ENCODE measurements at places on chromosomes 12 and 14. TPM values are rescaled to one million over a fixed set of nuclear protein-coding genes. Genes with fewer than 3 reads are reported as not detected.
A peak's percentile ranks its signal among the peaks of the same experiment; 100 is the strongest.

GRCh38 chr12:131135786-131136538 lies 182.3 kb downstream of the ADGRD1 start:
- peak; percentile 84 for DNase-seq

DNA sequence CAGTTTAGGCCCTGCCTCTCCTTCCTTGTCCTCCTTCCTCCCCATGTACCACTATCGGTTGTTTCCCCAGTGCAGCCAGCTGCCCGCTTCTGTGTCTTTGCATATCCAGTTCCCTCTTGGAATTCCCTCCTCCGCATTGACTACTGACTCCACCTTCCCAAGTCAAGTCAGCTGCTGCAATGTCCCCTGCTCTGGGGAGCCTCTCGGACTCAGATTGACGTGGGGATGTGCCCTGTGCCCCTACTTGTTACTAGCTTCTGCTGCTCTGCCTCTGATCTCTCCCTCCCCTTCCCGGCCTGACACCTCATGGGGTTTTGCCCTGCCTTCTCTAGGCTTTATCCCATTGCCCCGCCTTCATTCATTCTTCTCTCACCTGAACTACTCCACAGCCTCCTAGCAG lies 2.1 kb upstream of the CD9 start:
- DNase-seq = peak; percentile 86

The CISTR gene
- not detected for total RNA-seq

- DNase-seq = no peak
These were observed 2.0 kb downstream of the DDIT3 start for GRCh38 chr12:57518176-57518919.

- DNase-seq = peak; percentile 95
These were observed at the start of gene R3HDM2 for GRCh38 chr12:57430931-57431566. TSS of gene R3HDM2 (minus strand) at chr12:57431043. CDS start at chr12:57310428, 120,615 bp downstream.

GRCh38 chr12:68154779-68155178 lies 4.8 kb downstream of the IFNG start:
- DNase-seq = no peak

DNA sequence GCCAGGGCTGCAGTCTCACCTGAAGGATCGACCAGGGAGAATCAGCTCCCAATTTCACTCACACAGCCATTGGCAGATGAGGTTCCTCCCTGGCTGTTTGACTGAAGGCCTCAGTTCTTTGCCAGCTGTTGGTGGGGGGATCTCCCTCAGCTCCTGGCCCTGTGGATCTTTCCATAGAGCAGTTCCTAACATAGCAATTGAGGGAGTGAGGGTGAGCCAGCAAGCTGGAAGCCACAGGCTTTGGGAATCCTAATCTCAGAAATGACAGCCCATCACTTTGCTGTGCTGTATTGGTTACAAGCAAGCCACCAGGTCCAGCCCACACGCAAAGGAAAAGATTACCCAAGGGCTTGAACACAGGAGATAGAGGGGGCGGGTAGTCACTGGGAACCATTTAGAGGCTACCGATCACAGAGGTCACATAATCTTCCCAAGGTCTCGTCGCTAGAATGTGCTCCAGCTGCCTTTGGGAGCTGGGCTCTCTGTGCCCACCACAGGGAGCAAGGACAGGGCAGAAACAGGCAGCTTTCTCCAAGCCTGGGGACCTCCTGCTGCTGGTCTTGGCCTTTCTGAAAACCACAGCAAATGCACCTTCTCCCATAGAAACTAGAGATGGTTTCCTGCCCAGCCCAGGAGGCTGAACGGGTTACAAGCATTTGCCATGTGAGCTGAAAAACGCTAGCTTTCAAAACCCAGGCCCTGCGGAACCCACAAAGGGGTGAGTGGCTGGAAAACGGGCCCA lies 4.6 kb upstream of the OTUB2 start:
- no peak for DNase-seq
